ENCODE measurements at places on chromosomes 6 and 20.

- no peak for ATAC-seq
These were observed 56.1 kb upstream of the NKAIN2 start for GRCh38 chr6:123747515-123747914.

GRCh38 chr6:45650524-45651135, 272.9 kb upstream of the SUPT3H start:
- ATAC-seq: no peak

GRCh38 chr6:16437095-16437494, 198.7 kb downstream of the GMPR start:
- no peak for ATAC-seq

DNA sequence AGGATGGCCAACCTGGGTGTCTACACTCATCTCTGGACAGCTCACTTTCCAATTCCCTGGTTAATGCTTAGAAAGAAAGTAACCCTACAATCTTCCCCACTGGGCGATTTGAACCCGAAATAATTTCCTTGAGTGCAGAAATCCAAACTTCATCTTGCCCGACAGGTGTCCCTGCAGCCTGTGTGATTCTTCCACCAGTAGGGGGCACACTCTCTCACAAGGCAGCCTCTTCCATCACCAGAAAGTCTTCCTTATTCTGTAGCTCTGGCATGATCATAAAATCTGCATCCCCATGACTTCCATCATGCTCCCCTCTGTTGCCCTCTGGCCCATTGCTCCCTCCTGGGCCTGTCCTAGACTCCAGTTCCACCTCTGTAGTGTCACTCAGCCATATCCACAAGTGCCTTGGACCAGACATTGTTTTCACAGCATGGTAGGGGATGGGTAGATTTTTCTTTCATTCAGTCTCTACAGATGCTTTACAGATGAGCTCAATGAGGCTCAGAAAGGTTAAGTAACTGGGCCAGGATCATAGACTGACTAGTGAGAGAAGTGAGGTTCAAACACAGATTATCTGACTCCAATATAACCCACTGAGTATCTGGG, 170.4 kb upstream of the SPTLC3 start:
- ATAC-seq: no peak

GRCh38 chr20:47230811-47231256, 125.7 kb downstream of the ZMYND8 start:
- no peak for ATAC-seq

GRCh38 chr6:108559884-108560462, 744 bp upstream of the FOXO3 start:
- peak; percentile 1 for ATAC-seq

GRCh38 chr20:16947479-16947878, 199.3 kb downstream of the OTOR start:
- no peak for ATAC-seq

DNA sequence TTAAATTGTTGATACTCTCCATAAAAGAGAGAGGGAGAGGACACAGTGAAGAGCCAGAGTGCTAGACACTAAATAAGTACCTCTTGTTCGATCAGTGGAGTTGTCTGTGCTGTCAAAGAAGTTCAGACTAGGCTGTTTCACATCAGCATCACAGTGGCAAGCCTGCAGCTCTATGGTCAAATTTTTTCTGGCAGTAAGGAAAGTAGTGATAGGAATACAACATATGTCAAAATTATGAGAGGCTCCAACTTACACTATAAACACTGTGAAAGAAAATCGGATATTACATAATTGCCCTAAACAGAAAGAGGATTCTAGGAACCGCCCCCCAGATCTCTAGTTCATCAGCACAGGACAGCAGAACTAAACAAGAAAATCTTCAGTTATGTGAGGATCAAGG, 23.1 kb downstream of the DNAH8 start:
- no peak for ATAC-seq

GRCh38 chr6:49732781-49733180, 11.4 kb downstream of the CRISP3 start:
- no peak for ATAC-seq

- ATAC-seq: no peak
These were observed 1420.2 kb downstream of the GRIK2 start for GRCh38 chr6:102813489-102814275.

DNA sequence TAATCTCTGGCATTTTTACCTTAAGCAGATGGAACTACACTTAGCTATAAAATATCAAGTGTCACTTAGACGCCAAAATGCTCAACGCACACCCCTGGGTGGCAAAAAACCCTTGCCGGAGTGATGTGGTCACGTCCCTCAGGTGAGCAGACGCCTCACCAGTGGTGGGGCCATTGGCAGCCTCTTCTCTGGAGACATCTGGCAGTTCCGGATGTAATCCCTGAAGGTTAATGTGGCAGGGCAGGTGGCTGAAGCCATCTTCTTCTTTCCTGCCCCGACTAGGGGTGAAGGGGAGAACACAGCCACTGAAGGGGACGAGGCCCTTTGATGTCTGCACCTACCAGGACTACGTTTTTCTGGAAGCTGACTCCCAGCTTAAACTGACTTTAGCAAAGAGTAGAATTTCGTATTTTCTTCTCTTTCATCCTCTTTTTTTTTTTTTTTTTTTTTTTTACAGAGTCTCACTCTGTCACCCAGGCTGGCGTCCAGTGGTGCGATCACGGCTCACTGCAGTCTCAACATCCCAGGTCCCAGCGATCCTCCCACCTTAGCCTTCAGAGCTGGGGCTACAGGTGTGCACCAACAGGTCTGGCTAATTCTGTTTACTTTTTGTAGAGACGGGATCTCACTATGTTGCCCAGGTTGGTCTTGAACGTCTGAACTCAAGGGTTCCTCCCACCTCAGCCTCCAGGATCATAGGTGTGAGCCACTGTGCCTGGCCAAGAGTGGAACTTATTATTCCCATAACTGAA, 152.1 kb downstream of the TTLL2 start:
- no peak for ATAC-seq

- no peak for ATAC-seq
These were observed 1.5 kb upstream of the TAAR6 start for GRCh38 chr6:132568611-132569010.

DNA sequence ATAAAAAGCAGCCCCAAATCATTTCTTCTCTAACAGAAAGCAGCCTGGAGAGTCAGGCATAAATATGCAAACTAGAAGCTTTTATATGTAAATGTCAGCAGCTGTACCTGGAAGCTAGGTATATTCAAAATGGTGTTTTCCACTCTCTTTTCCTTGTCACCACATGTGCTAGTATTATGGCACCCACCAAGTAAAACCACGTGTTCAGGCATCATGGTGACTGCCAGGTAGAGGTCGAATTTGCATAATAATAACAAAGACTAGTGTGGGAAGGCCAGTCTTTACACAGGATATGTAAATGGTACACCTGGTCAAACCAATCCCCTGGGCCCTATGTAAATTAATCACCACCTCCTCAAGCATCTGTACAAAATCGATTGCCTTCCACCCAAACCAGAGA, 124.0 kb downstream of the MMUT start:
- no peak for ATAC-seq

DNA sequence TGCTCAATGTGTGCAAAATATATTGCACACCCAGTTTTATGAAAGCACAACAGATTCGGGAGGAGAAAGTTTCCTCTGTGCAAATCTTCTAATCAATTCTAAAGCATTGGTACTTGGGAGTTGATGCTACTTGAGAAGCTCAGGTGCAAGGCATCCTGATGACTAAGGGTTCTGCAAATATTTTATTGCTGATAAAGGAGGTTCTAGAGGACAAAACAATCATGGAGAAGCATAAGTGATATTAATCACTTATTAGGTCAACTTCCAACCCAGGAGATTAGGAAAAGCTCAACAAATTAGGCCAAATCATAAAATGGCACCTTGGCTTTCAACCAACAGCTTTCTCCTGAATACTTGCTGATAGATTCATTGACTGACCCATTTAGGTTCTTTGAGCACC, 27.1 kb downstream of the CYP24A1 start:
- ATAC-seq: no peak

DNA sequence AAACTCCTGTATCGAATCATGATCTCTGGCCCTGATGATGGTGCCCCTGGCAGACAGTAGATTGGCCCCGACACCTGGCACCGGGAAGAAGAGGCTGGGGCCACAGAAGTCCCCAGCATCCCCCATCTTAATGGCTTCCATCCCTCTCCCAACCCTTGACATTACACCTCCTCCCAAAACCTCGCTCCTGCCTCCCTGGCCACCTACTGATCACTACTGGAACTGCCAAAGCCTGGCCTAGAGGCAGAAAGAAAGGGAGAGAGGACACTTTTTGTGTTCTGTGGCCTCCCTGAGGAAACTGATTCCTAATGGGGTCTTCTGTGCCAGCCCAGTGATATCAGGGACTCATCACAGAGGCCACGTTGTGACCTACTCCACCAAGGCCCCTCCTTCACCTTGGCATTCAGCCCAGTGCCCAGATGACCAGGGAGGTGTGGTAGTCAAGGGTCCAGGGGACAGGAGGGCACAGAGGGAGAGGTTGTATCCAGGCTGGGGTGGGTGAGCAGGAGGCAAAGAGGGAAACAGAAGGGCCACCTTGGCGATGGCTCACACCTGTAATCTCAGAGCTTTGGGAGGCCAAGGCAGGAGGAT, 6.1 kb downstream of the C20orf173 start:
- ATAC-seq: no peak

DNA sequence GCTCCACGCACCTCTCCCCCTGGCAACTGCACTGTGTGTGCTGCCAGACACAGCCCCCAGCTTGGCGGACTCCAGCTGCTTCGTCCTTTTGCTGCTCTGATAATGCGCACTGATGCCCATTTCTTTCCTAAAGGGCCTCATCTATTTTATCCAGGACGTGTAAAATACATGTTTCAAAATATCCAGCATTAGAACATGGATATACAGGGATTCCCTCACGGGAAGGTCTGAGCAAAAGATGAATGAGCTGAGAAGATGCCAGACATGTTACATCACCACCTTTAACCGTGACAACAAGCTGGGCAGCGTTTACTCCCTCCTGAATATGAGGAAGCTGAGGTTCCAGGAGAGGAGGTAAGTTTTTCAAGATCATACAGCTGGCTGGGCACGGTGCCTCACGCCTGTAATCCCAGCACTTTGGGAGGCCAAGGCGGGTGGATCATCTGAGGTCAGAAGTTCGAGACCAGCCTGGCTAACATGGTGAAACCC, 32.8 kb downstream of the TNXB start:
- no peak for ATAC-seq

DNA sequence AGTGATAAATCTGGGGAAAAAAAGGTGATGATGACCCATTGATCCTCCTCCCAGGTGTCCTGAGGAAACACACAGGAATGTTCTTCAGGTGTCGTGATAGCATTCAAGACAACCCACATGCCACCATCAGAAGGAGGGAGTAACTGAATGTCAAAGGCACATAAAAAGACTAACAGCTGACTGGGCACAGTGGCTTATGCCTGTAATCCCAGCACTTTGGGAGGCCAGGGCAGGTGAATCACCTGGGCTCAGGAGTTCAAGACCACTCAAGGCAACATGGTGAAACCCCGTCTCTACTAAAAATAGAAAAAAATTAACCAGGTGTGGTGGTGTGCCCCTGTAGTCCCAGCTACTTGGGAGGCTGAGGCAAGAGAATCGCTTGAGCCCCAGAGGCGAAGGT, 82.3 kb upstream of the CST7 start:
- no peak for ATAC-seq

GRCh38 chr6:118725944-118726343, 74.6 kb upstream of the CEP85L start:
- no peak for ATAC-seq

DNA sequence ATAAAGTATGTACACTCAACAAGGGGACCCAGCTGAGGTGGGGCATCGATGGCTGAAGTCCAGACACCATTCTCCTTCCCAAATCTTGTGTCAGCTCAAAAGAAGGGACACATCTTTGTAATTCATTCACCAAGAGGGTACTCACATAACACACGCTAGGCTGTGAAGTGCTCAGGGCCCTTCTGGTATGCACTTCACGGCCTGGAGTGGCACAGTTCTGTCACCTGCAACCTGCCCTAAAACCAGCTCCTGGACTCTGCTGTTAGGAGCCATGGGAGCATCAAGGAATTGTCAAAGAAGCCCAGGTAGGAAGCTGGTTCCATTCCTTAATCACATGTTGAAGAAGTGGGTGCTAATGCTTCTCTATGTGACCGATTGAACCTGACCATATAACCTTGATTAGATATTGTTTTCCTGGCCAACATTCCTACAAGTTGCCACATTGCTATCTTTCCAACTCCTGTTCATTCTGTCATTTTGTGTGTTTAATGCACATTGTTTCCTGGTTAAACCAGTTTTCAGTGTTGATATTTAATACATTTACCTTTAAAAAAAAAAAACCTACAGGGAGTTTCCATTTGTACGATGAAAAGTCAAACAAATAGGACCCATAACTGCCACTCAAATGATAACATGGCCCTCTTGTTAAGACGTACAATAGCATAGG, 127.3 kb downstream of the TNFRSF21 start:
- no peak for ATAC-seq

DNA sequence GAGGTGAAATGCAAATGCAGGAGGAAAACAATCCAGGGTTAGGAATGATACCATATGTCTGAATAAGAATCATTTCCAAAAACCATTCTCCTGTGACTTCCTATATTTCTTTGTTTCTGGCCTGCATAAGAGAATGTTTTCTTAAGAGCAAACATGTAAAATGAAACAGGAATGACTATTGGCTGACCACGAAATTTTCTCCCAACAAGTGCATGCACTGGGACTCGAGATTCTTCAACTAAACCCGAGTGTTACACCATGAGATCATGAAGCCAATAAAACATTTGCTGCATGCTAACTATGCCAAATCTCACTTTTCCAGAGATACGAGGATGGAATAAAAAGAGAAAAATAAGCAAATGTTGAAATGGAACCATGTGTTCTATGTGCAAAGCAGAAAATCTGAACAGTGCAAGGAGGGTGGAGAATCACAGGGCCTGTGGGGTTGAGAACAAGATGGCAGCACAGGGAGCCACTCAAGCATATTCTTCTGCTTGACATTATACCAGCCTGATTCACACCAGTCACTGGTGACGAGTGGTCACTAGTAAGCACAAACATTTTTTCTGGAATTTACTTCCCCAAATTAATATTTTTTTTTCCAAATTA, 212.2 kb upstream of the FOXA2 start:
- ATAC-seq: no peak

- no peak for ATAC-seq
These were observed 13.6 kb downstream of the BRPF3 start for GRCh38 chr6:36210182-36210581.

- ATAC-seq: no peak
These were observed 4.8 kb downstream of the EEF1A2 start for GRCh38 chr20:63494084-63494419.

DNA sequence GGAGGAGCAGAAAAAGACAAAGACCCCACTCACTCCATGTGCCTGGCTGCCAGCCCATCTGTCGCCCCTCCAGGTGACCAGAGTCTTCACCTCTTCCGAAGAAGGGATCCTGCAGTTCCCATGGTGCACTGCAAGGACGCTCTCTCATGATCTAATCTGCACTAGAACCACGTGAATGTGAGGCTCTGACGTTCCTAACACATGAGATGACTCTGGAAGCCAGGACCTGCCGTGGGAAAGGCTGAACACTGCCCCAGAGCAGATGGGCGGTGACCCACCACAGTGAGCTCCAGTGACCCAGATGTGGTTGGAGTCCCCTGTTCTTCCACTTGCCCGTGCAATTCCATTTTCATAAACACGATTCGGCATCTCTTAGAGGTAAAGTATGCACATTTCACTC, 39.6 kb upstream of the PDE10A start:
- ATAC-seq: no peak

GRCh38 chr6:52190409-52190808, 4.2 kb downstream of the IL17A start:
- peak; percentile 34 for ATAC-seq
